ENCODE measurements at places on chromosomes 3 and 15.
A peak's percentile ranks its signal among the peaks of the same experiment; 100 is the strongest.

GRCh38 chr3:183244981-183245476, 8.0 kb upstream of the B3GNT5 start:
- no peak for DNase-seq

DNA sequence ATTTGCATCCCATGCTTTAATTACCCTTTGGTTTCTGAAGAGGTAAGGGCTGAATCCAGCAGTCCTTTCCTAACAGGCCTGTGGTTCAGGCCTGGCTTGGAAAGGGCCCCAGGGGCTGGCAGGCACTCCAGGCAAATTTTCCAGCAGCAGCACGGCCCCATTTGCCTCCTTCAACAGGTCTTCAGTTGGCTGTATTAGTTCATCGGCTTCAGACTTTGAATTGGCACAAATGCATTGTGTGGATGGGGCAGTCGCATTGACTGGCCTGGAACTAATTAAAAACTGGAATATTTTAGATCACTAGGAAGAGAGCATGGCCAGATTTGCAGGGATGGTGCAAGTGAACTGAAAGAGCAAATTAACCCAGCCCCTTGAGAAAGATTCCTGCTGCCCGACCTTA, 207.8 kb upstream of the MCTP2 start:
- DNase-seq = no peak

DNA sequence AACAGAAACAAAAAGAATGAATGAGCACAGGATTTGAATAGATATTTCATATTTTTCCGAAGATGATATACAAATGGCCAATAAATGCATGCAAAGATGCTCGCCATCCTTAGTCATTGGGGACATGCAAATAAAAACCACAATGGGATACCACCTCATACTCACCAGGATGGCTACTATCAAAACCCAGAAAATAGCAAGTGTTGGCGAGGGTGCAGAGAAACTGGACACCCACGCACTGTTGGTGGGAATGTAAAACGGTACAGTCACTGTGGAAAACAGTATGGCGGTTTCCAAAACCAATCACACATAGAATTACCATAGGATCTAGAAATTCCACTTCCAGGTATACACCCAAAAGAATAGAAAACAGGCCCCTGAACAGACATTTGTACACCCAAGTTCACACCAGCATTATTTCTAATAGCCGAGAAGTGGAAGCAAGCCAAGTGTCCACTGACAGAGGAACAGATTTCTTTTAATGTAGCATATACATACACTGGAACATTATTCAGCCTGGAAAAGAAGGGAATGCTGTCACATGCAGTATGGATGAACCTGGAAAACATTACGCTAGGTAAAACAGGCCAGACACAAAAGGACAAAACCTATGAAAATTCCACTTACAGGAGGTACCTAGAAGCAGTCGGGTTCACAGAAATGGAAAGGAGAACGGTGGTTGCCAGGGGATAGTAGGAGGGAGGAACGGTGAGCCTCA, 3.6 kb downstream of the RNF168 start:
- no peak for DNase-seq

- no peak for DNase-seq
These were observed 250.4 kb downstream of the TJP1 start for GRCh38 chr15:29571792-29572431.

DNA sequence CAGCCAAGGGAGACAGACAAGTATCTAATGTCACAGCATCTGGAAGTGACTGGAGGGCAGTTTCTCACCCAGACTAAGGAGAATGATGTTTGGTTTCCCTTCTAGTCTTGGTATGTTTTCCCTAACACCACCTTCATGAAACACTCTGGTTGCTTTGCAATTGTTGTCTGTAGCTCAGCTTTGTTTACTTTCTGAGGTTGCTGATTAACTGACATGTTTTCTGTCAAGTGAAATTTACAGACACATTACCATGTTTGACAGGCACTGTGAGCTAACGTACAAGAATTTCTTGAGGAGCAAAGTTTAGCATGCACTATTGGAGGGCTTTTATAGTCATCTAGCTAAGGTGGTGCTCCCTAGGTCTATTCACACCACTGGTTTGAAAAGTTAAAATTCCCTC, 131.6 kb upstream of the NECTIN3 start:
- DNase-seq = no peak

DNA sequence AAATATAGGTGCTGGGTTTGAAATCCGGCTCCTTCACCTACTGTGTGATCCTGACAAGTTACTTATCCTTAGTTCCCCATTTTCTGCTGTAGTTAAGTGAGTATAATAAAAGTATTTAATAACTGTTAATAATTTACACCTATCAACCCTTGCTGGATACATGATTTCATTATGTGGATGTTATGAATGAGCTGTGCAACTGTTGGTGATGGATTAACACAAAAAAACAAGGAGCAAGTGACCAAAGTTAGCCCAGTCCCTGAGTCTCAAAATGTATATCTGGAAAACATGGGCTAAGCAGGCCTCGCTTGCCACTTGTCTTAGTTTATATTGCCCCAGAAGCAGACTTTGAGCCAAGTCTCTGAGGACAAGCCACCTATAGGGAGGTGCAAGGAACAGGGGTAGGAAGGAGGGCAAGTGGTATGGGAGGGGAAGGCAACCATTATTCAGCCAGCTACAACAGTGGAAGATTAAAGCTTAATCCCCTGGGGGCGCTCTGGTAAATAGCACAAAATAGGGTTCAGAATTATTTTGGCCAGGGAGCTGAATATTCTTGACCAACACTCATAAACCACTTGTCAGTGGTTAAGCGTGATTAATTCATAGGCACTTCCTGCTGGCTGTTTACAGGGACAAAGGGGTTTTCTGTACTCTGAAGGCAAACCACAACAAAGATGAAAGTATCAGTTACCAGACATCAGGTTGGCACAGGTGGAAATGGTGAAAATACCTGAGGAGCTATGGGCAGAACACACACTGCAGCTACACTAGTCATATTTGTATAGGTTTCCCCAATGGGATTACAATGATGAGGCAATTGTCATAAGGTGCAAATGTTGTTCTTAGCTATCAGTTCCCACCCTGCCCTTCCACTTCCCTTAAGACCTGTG, 76.2 kb downstream of the TRIM42 start:
- DNase-seq = no peak

DNA sequence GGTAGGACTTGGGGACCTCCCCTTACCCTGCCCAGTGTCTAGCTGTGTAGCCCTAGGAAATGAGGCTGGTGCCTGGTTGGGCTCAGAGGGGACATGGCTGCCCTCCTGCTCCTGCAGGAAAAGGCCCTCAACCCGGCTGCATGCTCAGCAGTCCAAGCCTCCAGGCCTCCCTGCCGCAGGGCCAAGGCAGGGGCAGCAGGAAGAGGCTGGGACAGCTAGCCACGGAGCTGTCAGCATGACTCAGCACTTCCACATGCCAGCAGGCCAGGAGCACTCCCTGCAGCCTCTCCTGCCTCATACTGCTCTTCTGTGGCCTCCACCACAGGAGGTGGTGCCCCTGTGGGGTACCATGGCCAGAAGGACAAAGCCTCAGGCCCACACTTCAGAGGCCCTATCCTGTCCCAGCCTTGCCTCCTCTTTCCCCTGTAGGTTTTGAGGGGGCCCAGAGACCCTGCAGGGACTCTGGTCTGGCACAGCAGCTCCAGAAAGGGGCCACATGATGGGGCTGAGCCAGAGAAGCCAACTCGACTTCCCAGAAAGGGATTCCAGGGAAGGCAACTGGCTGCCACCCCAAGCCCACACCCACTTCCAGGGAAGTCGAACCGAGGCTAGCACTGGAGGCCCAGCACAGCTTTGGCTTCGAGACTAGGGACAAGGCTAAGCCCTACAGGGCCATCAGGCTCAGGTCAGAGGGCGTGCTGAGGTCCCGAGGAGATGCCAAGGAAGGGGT, 19.5 kb downstream of the TKT start:
- DNase-seq = no peak

- DNase-seq = no peak
These were observed 27.2 kb downstream of the AQR start for GRCh38 chr15:34942363-34942762.

GRCh38 chr15:43382310-43382709, 11.4 kb downstream of the TUBGCP4 start:
- no peak for DNase-seq

DNA sequence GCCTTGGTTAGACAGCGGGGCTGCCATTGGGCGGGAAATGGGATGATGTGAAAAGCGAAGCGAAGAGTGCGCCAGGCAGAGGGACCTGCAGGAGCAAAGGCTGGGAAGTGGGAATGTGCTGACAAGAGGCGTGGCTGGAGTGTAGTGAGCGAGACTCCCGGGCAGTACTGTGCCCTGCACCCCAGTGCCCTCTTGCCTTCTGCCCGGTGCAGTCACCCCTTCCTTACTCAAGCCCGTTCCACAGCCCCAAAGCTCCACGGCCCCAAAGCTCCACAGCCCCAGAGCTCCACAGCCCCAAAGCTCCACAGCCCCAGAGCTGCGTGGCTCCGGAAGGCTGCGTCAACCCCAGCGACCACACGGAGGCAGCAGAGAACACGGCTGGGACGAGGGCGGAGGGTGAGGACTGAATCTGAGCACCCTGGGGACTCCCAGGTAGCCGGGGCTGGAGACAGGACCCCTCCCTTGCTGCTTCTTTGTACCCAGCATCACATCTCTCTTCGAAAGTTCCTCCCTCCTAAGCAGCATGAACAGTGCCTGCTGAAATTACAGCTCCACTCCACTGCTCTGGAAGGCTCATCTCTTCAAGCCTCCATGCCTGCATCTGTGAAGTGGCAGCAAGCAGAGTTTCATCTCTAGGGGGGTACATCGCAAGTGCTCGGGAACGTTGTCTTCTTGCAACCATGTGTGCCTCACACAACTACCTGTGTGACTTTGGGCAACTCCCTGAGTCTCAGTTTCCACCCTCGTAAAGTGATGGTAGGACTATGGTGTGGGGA, 108.9 kb downstream of the FBLN2 start:
- peak; percentile 69 for DNase-seq

GRCh38 chr15:31065824-31066223, 35.7 kb downstream of the TRPM1 start:
- DNase-seq = no peak

DNA sequence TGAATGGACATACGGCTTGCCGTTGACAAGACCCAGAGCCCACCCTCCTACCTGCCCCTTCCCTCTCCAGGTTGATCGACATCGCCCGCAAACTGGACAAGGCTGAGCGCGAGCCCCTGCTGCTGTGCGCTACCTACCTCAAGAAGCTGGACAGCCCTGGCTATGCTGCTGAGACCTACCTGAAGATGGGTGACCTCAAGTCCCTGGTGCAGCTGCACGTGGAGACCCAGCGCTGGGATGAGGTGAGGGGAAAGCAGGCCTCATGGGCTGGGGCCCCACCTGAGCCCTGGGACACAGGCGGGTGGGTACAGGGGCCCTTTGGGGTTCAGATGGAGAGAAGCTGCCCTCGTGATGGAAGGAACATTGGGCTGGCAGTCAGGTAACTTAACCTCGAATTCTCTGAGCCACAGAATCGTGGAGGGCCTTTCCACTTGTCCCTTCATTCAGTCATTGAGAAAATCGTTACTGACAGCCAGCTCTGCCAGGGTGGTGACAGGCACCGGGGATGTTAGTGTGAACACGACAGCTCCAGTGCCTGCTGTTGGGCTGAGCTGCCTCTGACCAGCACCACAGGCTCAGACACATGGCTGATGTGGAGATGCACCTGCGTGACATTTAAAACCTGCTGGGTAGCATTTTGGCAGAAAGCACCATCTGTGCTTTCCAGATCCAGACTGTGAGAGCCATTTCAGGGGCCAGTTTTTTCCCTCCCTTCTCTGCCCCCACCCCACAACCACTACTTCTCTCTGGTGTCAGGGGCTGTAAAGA, 25.6 kb upstream of the RHO start:
- DNase-seq = no peak

DNA sequence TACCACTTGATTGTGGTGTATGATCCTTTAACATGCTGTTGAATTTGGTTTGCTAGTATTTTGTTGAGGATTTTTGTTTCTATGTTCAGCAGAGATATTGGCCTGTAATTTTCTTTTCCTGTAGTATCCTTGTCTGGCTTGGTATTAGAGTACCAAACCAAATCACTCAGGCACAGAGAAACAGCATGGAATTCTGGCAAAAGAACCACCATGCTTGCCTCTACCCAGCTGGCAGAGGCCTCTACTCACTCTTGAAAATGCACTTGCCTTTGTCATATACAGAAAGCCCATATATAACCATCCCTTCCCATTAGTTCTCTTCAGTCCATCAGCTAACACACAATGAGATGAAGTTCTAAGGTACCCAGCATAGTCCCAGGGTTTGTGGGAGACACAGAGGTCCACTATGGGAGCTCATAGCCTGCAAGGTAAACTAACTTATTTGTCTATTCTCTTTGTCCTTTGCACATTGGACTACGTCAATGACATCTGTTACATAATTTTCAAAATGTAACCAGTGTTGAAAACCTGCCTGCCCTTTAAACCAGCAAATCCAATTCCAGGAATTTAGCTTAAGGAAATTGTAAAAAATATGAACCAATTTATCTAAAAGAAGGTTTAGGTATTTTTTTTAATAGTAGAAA, 82.1 kb upstream of the POMGNT2 start:
- no peak for DNase-seq

- DNase-seq = no peak
These were observed 612 bp upstream of the LDHAL6B start for GRCh38 chr15:59205839-59206622.

DNA sequence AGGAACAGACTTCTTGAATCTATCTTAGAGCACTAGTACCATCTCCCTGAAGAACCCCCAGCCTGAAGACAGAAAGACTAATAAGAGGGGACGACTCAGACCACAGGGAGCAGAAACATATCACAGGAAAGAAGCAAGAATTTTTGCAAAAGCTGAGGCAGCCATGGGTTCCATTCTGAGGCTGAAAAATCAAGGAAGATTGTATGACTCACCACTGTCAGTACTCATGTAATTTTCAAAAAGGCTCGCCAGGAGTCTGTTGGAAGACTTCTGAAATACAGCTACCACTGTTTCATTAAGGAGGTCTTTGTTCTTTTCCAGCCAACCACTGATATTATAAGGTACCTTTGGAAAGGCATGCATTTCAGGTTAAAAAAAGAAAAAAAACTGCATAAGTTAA, 47.5 kb downstream of the MYH15 start:
- no peak for DNase-seq

DNA sequence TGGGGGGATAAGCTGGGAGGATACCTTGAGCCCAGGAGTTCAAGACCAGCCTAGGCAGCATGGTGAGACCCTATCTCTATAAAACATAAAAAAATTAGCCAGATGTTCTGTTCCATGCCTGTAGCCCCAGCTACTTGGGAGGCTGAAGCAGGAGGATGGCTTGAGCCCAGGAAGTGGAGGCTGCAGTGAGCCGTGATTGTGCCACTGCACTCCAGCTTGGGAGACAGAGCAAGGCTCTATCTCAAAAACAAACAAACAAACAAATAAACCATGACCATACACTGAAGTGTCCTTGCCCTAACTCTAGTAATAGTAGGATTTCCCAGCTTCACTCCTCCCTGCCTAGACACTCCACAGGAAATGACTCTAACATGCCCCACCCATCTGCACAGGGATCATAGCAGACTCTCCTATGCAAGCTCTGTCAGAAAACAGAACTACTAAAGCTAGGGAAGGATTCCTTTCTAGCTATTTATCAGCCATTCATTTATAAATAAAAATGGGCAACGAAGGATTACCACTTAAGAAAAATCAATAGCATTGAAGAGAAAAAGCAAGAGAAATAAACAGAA, 4.6 kb downstream of the ERICH6 start:
- no peak for DNase-seq
